ENCODE measurements at places on chromosomes 12 and 14. TPM values are rescaled to one million over a fixed set of nuclear protein-coding genes. Genes with fewer than 3 reads are reported as not detected.

GRCh38 chr14:64549791-64550620 lies at the start of gene PPP1R36:
Gene PPP1R36 (plus strand): TSS chr14:64549961. CDS start chr14:64549998, 37 bp downstream.
- DNase-seq, result peak; percentile 70

GRCh38 chr12:87618199-87618598 lies 411.0 kb downstream of the C12orf50 start:
- no peak for DNase-seq

DNA sequence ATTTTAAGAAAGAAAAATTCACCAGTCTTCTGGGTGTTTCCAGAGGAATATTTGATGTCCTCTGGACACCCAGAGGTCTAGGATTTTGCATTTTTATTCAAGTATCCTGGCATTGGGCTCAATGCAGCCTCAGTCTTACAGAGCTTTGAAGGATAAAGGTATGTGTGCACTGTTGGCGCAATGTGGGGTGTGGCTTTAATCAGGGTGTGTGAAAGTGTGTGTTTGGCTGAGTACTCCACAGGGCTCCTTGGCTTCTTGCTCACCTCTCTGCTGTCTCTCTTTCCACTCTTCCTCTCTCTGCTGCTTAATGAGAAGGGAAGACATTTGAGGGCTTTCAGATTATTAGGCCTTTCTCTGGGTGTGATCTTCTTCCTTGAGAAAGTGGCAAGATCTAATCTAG lies 193.3 kb upstream of the CCND2 start:
- DNase-seq, result no peak

GRCh38 chr12:130669205-130669557 lies 46.9 kb downstream of the RIMBP2 start:
- no peak for DNase-seq

DNA sequence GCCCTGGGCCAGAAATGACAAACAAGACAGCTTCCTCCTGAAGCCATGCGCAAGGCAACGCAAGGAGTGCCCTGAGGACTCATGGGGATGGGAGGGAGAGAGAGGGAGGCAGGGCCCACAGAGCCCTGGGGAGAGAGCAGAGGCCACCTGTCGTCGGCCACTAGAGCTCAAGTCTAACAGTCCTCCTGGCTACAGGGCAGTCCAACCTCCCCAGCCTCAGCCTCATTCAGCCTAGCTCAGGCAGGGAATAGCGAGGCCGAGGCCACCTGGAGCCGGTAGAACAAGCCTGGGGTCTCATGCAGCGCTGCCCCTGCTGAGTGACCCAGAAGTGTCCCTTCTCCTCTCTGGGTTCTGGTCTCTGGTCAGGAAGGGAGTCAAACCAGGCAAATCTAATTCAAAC lies 69.5 kb downstream of the BCL11B start:
- no peak for DNase-seq

GRCh38 chr14:61504901-61505300 lies 183.5 kb downstream of the PRKCH start:
- DNase-seq, result no peak

Gene MFAP5
- total RNA-seq, result 29.1 TPM

Gene CLEC14A
- 33.1 TPM for total RNA-seq

Gene TCTN1
- total RNA-seq, result 25.5 TPM

Gene CLBA1
- 1.5 TPM for total RNA-seq

- no peak for DNase-seq
Observed at GRCh38 chr12:2528001-2528400, 266.8 kb upstream of the FKBP4 start.

- no peak for DNase-seq
Observed at GRCh38 chr12:78402366-78403134, 462.0 kb upstream of the SYT1 start.

Gene CLEC1B
- not detected for total RNA-seq

DNA sequence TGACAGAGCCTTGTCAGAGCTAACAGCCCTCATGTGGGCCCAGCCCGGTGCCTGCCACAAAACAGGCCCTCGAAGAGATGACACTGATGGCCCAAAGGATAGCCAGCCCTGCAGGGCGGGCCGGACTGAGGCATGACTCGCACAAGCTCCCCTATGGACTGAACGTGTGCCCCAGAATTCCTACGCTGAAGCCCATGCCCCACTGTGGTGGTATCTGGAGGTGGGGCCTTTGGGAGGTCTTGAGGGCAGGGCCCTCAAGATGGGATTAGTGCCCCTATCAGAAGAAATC lies 38.6 kb downstream of the CHGA start:
- peak; percentile 13 for DNase-seq

- no peak for DNase-seq
Observed at GRCh38 chr12:47995981-47996401, 8.3 kb downstream of the COL2A1 start.

DNA sequence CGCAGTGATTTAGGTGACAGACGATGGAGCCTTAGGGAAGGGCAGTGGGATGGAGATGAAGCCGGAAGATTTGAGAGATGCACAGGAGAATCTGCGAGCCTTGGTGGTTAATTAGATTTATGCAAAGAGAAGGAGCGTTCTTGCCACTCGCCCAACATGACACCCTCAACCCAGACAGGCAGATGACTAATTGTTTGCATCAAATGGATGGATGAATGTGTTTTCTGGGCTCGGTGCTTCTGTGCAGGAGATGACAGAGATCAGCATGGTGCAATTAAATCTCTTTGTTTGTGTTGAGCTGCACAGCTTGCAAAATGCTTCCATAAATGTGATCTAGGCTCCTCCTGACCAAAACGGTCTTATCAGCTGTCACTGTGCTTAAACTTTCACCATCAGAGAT lies 202.3 kb upstream of the PRMT8 start:
- no peak for DNase-seq

Gene ITGB7
- 1.3 TPM for total RNA-seq

GRCh38 chr14:74135426-74135825 lies 50.7 kb downstream of the LIN52 start:
- DNase-seq, result no peak

Gene SIX1
- total RNA-seq, result not detected

DNA sequence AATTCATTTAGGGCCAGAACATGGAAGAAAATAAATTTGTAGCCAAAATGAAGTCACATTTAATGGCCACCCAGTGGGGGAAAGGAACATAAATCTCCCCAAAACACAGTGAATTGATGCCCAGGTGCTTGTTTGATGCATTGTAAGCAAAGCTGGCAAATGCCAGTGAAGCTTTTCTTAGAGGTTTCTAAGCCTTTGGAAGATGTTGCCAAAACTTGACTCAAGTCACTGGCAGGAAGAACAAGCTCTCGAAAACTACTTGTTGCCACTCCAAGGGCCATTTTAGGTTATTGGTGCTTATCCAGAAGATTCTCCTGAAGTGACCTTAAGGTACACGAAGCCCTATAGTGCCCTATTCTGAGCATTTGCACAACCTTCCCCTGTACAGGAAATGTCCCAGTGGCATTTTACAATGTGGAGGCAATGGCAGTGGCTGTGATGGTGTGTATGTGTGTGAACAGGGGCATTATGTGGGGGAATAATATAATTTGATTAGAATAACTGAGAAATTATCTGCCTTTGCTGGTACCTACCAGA lies 89.5 kb upstream of the NOVA1 start:
- no peak for DNase-seq

Measured in left ventricle myocardium superior (tissue), 1 donor.